ENCODE measurements at places on chromosomes 12 and 14. TPM values are rescaled to one million over a fixed set of nuclear protein-coding genes. Genes with fewer than 3 reads are reported as not detected.

Gene OR6C2
- total RNA-seq: not detected

Gene PUS7L
- total RNA-seq: 31.3 TPM

Gene FGF23
- not detected for total RNA-seq

Gene PDE3A
- total RNA-seq: under 0.01 TPM

Gene VRTN
- total RNA-seq: not detected

Gene NFATC4
- 6.7 TPM for total RNA-seq

Gene GALNT16
- total RNA-seq: 1.1 TPM
